Dorsolateral prefrontal cortex (tissue), 122 donors: ENCODE measurements at places on chromosomes 11 and 22.

GRCh38 chr22:38031491-38031890 is 25.7 kb upstream of the PICK1 start:
- no peak for DNase-seq

GRCh38 chr11:66912361-66912760 is 45.8 kb downstream of the PC start:
- DNase-seq = no peak

DNA sequence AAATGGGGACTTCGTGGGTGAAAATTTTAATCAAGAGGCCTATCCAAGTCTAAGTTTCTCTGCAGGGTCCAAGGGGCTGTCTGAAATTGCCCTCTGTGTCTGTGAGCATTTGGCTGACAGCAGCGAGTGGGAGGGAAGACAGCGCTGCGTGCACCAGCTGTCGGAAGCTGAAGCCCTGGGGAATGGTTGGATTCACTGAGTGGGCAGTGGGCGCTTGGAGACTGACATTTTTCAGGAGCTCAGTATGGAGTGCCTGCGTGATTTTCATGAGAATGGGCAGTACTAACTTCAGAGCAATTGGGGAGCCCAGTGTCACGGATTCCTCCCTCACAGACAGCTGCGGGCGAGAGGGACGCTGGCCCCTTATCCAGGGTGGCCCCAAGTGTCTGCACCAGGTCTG is 388.8 kb upstream of the B3GAT1 start:
- no peak for DNase-seq

DNA sequence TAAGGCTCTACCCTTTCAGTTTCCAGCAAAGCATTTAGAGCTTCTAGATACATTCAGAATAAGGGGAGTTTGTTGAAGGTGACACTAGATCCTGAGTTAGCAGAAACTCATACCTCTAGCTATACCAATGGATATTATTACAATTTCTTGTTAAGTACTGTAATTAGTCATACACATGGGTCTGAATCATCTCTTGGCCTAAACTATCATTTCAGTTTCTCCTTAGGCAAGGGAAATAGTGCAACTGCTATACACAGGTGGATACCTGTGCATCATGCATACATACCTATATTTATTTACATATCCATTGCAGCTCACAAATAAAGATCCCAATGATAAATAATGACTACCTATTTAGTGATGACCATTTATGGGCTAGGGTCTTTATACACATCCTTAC is 45.1 kb upstream of the PAX6 start:
- no peak for DNase-seq

DNA sequence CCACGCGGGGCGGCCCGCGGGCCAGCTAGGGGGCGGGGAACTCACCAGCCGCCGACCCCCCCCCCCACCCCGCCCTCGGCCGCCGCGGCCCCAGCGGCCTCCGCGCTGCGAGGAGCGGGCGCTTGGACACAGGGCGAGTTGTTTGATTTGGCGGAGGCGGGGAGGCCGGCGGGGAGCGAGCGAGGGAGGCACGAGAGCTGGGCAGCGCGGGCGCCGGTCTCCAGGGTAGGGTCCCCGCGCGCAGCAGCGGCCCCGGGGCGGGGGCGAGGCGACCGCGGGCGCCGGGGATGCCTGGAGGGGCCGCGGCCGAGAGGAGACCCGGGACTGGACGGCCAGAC is 64.4 kb downstream of the NAV2 start:
- DNase-seq = no peak
